RPMI7951 (cell line): ENCODE measurements at places on chromosomes 6 and 20.

- DNase-seq: no peak
Measured at GRCh38 chr6:36133148-36133547, 2.8 kb downstream of the MAPK13 start.

GRCh38 chr6:69846770-69847491 lies 19.4 kb upstream of the COL19A1 start:
- no peak for DNase-seq

GRCh38 chr20:48745330-48745729 lies 82.5 kb downstream of the PREX1 start:
- no peak for DNase-seq

GRCh38 chr6:107670792-107671199 lies 153.3 kb downstream of the SCML4 start:
- DNase-seq: peak; percentile 90

DNA sequence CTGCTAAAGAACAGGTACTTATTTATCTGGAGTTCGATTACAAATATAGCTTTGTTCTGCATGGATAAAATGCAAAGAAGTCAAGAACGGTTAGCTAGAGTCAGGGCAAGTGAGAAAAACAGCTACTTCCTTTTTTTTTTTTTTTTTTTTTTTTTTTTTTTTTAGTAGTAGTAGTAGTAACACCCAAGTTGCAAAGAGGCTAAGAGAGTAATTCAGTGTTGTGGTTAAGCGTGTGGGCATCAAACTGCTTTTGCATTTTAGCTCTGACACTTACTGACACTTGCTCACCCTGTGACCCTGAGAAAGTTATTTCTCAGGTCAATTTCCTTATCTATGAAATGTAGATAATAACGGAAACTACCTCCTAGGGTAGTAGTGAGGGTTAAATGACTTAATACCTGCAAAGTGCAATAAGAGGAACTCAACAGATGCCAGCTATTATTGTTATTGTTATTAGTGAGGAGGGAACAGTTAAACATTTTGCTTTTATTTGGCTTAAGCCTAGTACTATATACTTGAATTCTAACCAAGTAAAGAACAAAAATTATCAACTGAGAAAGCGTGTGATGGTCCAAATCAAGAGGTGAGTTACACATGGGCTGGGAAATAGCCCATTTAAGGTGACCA lies 86.7 kb upstream of the BACH2 start:
- no peak for DNase-seq
